AG09309 (cell line): ENCODE measurements at places on chromosomes 4 and X.

DNA sequence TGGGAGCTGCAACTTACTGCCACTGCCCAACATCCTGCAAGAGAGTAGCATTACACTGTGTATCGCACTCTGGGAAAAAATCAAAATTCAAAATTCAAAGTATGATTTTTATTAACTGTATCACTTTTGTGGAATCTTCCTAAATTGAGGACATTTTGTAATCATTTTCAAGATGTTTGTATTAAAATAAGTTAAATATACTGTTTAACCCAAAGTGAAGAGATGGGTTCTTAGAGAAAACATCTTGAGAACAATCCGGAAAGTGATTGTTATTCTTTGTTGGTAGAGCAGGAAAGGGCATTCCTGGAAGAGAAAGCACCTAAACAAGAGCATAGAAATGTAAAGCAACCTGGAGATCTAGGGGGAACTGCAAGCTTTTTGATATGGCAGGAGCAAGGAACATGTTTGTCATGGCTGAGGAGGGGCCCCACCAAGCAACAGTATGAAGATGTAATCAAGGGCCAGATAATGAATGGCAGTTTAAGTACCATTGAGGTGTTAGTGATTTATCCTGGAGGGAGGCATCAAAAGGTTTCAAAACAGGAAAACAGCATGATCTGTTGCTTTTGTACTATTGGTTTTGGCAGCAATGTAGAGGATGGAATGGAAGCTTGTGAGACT is 14.1 kb upstream of the SEC24D start:
- DNase-seq, result no peak

GRCh38 chrX:120560405-120560841 is 339 bp downstream of the CUL4B start:
- peak; percentile 10 for DNase-seq

- no peak for DNase-seq
Observed at GRCh38 chr4:1592709-1593417, 91.2 kb downstream of the FAM53A start.

DNA sequence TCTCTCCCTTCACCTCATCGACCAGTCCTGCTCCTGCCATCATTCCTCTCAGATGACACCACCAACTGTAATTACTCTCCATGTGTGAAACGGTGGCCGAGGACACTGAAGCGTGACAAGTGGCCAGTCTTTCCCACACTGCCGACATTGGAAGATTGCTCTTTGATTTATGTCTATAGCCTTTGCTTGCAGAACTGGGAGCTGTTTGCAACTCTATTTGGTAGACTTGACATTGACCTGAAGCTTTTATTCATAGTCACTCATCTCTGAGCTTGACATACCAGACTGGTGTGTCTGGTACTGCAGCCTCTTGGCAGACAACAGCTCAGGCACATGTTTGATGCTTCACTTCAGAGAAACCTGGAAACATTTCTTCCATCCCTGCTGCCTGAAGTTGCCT is 121.8 kb upstream of the GALNT7 start:
- DNase-seq, result no peak

- no peak for DNase-seq
Observed at GRCh38 chrX:53288189-53288588, 6.8 kb upstream of the IQSEC2 start.

- DNase-seq, result no peak
Observed at GRCh38 chrX:8305350-8305749, 134.3 kb upstream of the VCX2 start.

DNA sequence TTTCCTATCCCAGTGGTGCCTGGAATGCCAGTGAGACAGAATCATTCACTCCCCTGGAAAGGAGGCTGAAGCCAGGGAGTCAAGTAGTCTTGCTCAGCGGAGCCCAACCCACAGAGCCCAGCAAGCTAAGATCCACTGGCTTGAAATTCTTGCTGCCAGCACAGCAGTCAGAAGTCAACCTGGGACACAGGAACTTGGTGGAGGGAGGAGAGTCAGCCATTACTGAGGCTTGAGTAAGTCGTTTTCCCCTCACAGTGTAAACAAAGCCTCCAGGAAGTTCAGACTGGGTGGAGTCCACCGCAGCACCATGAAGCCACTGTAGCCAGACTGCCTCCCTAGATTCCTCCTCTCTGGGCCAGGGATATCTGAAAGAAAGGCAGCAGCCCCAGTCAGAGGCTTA is 283.2 kb upstream of the CPEB2 start:
- peak; percentile 8 for DNase-seq

- no peak for DNase-seq
Observed at GRCh38 chr4:7964890-7965662, 25.4 kb upstream of the AFAP1 start.

GRCh38 chrX:3268829-3269228 is 77.6 kb downstream of the MXRA5 start:
- no peak for DNase-seq

- no peak for DNase-seq
Observed at GRCh38 chrX:46582325-46582724, 8.8 kb downstream of the CHST7 start.

GRCh38 chr4:102843938-102844337 is 16.6 kb upstream of the UBE2D3 start:
- no peak for DNase-seq

GRCh38 chr4:137952116-137952515 is 290.0 kb downstream of the SLC7A11 start:
- DNase-seq, result no peak

- no peak for DNase-seq
Observed at GRCh38 chr4:142314247-142314646, 531.9 kb downstream of the INPP4B start.

- DNase-seq, result no peak
Observed at GRCh38 chr4:18880871-18881270, 859.3 kb upstream of the LCORL start.

DNA sequence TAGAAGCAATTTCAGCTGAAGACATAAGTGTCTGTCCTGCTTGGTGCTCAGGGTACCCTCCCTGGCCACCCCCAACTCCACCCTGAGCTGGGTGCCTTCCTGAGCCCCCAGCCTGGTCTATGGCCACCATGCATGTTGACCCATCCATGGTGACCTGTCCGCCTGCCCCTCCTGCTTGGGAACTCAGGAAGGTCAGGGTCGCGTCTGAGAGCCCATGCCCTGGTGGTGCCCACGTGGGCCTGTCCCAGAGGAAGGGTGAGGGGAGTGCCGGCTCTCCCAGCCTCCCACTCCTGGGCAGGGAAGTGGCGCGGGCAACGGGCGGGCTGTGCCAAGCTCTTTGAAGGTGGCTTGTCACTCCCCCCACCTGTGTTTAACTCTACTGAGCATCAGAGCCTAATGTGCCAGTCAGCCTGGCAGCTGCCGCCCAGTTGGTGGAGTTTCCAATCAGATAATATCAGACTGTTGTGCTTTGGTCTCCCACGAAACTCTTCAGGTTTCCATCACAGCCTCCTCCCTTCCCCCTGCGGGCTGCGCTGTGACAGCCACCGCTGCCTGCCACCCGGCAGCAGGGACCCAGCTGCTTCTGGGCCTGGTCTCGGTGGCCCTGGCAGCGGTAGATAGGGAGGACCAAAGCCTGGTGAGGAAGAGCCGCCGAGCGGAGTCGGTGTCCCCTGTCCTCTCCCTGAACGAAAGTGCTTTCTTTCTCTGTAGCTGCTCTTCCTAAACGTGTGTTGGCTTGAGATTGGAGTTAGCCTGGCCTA is 4.8 kb downstream of the SH3BP2 start:
- DNase-seq, result no peak

GRCh38 chr4:173074501-173074946 is 94.1 kb upstream of the GALNT7 start:
- peak; percentile 65 for DNase-seq

DNA sequence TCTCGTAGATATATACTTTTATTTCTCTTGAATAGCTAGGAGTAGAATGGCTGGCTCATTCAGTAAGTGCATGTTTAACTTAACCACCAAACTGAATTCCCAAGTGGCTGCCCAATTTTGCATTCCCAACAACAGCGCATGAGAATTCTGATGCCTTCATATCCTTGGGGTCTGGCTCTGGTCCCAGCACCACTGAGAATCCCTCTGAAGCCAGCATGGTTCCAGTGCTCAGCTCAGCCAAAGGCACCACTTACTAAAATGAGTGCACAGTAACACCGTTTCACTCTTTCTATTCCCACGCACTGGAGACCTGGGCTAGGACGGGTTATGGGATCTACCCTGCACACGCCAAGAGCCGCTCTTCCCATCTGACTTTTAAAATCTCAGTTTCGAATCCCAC is 60.4 kb downstream of the CASP3 start:
- DNase-seq, result no peak

DNA sequence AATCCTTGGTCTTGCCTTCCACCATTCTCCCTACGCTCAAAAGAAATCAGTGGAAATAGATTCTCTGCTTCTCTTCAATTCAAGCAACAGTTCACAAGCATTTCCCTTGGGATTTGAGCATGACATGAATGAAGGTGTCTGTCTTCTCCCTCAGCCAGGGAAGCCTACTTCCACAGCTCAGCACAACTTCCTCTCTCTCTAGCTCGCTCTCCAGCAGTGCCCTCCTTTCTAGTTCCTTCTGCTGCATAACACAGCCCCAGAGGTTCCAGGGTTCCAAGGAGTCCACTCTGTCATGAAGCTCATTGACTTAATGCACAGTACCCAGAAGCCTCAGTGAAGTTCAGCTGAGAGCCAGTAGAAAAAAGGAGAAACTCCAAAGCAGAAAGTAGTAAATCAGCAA is 81.3 kb downstream of the PLS3 start:
- DNase-seq, result no peak

DNA sequence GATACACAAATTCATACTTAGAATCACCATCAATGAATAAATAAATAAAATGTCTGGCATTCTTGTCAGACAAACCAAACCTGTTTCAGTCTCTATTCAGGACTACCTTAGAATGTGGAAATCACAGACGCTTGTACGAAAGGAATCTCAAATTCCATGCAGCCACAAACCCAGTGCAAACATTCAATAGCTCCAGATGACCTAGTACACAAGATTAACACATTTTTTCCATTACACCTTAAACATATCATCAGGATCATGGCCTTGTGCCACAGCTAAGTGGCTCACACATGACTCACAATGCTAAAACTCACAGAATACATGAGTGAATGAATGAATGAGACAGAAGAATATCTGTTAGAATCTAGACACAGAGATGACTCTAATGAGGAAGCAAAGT is 134.2 kb downstream of the PWWP3B start:
- no peak for DNase-seq

DNA sequence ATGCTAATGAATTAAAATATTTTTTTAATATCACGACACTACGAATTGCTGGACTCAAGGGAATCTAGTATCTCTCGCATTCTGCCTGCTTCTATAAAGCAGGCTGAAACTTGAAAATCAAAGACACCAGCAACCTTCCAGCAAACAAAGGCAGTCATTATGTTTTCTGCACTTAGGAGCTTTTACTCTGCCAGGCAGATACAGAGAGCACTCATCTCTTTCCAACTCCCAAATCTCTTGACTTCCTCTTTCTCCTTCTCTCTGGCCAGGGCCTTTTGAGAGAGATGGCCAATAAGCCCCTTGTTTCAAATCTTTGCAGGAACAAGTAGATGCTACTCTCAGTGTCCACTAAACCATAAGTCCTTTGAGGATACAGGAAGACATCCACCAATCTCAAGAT is 95.2 kb upstream of the KLF3 start:
- DNase-seq, result no peak

GRCh38 chrX:46912603-46913491 is 626 bp downstream of the JADE3 start:
- DNase-seq, result no peak

DNA sequence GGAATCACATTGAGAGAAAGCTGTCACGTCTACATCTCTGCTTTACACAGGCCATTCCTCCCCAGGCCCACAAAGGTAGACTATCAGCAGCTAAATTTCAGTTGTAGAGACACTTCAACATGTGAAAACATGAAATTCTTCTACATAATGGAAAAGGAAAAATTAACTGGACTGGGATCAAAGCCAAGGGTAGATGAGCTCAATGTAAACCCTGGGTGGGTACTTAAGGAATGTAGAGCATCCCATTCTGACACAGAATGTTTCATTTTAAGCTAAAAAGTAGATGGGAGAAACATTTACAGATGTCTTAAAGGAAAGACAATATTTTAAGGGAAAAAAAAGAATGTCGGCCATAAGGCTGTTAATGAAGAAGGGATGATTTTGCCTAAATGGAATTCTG is 51.3 kb upstream of the NPNT start:
- no peak for DNase-seq

DNA sequence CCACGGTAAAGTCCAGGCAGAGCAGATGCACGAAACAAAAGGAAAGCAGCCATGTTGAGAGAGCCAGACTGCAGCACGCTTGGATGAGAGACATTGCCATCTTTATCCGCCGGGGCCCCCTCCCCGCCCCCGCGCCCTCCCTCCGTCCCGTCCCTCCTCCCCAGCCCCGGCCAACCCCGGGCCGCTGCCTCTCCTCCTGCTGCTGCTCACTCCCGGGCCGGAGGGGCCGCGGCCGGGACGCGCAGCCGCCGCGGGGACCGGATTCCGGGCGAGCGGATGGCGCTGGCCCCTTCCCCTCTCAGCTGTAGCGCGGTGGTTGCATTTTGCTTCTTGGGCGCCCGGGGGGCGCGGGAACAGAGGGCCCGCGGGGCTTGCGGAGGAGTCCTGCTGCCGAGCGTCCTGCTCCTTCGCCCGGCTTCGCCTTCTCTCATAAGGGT is 542 bp downstream of the RNF150 start:
- DNase-seq, result no peak

- no peak for DNase-seq
Observed at GRCh38 chr4:146477054-146477453, 44.7 kb downstream of the SLC10A7 start.

DNA sequence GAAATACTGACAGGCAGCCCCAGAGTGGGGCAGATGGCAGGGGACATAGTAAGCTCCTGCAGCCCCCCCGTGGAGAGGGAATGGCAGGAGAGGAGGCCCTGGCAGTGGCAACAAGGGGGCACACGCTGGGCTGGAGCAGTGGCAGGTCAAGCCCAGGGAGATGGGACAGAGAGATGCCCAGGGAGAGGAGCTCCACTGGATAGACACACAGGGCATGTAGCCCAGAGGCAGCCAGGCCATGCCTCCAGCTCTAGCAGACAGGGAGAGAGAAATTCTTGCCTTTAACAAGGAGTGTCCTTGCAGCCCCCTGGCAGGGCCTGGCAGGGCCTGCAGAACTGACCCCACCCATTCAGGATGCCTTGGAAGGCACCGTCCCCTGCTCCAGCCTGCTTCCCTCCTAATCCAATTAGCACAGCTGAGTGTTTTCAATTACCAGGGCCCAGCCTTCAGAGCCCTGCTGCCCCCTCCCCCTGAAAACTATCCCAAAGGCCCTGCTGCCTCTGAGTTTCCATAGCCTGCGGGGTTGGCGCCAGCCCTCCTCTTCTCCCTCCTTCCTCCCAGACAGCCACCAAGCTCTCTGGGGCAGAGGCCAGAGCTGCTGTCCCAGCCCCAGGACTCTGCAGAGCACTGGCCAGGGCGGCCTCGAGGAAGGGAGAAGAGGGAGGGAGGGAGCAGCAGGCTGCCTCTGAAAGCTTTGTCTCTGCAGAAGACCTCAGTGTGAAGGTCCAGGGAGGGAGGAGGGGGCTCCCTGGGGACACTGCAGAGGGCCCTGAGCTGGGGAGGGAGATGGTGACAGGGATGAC is 12.5 kb downstream of the L1CAM start:
- DNase-seq, result no peak

DNA sequence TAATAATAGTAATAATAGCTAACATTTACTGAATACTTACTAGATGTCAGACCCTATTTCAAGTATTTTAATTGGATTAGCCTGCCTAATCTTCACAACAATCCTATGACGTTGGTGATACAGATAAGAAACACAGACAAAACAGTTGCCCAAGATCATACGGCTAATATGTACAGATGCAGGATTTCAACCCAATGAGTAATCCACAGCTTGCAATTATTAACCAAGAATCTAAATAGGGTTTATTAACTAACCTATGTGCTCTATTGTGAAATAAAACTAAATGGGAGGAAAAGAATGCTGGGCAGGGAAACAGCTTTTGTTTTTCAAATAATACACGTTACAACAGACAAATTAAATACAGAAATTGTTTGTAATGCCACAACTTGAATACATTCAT is 23.4 kb downstream of the FBXO8 start:
- peak; percentile 39 for DNase-seq
